Suppressor macrophage treated with lipopolysaccharide for 1 hour (primary cell): ENCODE measurements at places on chromosomes 6 and 20.

- no peak for DNase-seq
Measured at GRCh38 chr6:1526398-1527072, 83.2 kb upstream of the FOXC1 start.

- no peak for DNase-seq
Measured at GRCh38 chr6:44590471-44590870, 203.0 kb downstream of the CDC5L start.

GRCh38 chr6:75280131-75280855 lies 4.3 kb downstream of the TMEM30A start:
- DNase-seq = no peak

DNA sequence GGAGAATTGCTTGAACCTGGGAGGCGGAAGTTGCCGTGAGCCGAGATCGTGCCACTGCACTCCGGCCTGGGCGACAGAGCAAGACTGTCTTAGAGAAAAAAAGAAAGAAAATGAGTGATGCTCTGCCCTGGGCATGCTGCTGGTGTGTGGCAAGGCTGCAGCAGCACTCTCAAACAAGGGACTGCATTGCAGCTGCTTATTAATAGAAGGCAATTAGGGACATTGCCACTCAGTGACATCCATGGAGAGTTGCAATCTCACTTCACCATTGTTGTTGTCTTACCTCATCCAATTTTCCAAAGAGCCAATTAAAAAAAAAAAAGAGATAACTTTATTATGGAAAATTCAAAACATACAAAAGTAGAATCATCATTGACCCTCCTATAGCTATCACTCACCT lies 131.1 kb downstream of the LRRC1 start:
- no peak for DNase-seq

GRCh38 chr6:2127484-2127911 lies 117.9 kb downstream of the GMDS start:
- DNase-seq = peak; percentile 11
